ENCODE measurements at places on chromosomes 13 and 19.

DNA sequence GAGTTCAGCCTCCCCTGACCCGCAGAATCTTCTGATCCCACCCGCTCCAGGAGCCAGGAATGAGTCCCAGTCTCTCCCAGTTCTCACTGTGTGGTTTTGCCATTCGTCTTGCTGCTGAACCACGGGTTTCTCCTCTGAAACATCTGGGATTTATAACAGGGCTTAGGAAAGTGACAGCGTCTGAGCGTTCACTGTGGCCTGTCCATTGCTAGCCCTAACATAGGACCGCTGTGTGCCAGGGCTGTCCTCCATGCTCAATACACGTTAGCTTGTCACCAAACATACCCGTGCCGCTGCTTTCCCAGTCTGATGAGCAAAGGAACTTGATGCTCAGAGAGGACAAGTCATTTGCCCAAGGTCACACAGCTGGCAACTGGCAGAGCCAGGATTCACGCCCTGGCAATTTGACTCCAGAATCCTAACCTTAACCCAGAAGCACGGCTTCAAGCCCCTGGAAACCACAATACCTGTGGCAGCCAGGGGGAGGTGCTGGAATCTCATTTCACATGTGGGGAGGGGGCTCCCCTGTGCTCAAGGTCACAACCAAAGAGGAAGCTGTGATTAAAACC, 1.1 kb upstream of the APOE start:
- no peak for DNase-seq

GRCh38 chr13:97243915-97244781, 22.0 kb downstream of the MBNL2 start:
- no peak for DNase-seq

GRCh38 chr13:91158017-91158395, 189.5 kb upstream of the MIR17HG start:
- no peak for DNase-seq

DNA sequence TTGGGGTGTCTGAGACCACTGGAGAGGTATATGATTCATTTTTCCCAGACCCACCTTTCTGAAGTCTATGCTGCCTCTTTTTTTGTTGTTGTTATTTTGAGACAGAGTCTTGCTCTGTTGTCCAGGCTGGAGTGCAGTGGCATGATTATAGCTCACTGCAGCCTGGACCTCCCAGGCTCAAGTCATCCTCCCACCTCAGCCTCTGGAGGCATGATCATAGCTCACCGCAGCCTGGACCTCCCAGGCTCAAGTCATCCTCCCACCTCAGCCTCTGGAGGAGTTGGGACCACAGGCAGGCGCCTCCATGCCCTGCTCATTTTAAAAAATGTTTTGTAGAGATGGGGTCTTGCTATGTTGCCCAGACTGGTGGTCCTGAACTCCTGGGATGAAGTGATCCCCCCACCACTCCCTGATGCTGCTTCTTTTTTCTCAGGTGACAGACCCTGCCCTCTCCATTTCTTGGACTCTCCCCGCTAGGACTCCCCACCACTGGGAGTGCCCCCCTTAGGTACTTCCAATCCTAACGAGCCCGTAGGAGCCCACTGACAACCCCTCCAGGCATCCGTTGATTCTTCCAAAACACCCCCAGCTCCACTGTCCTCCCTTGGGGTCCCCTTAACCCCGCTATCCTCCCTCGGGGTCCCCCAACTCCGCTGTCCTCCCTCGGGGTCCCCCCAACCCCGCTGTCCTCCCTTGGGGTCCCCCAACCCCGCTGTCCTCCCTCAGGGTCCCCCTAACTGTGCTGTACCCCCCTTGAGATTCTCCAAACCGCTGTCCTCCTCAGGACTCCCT, 45.4 kb downstream of the ARHGEF18 start:
- DNase-seq, result no peak

DNA sequence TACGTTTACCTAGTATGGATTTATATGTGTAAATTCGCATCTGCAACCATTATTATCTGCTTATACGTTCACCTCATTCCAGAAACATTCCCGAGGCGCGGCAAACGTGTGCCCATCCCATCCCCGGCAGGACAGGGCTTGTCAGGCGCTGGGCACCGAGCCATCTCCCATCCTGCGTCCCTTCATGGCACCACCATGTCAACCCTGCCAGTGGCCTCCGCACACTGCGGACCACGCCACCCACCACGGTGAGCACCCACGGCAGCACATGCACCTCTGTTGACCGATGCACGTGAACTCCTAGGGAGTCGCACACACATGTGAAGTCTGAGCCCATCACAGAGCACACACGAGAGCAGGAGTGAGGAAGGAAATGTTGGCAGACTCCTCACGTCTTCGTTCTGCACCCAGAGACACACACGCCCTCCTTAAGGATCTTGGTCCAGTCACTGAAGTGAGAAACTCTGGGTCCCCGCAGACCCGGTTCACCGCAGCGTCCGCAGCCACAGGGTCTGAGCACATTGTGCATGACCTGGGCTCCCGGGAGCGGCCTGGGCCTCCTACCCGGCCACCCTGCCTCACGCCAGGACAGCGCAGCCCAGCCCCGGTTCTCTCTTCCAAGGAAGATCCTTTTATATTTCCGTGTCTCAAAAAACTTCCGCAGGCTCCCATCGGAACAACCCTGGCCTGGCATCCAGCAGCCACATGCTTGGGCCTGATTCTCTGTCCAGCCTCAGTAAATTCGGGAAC, 68.4 kb upstream of the C13orf46 start:
- no peak for DNase-seq

DNA sequence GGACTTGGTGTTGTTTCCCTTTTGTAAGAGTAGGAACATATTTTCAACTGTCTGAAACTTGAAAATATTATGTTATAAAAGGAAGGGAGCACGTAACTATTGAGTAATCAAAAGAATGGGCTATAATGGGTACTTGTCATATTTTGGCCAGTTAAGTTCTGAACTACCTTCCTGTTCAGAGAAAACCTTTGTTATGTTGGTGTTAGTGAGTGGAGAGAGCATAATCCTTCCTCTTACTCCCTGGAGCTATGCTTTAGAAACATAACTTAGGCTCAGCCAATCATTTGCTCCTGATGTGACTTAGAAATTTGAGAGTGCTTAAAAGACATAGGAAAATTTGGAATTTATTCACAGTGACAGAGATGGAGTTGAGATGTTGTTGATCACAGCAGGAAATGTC, 482.5 kb upstream of the SPRY2 start:
- no peak for DNase-seq

GRCh38 chr13:18993884-18994660, 187.6 kb downstream of the TUBA3C start:
- DNase-seq, result no peak

GRCh38 chr19:12543855-12544254, 7.4 kb downstream of the ZNF564 start:
- DNase-seq, result no peak

GRCh38 chr13:44068737-44069136, 189.0 kb downstream of the LACC1 start:
- DNase-seq, result no peak

DNA sequence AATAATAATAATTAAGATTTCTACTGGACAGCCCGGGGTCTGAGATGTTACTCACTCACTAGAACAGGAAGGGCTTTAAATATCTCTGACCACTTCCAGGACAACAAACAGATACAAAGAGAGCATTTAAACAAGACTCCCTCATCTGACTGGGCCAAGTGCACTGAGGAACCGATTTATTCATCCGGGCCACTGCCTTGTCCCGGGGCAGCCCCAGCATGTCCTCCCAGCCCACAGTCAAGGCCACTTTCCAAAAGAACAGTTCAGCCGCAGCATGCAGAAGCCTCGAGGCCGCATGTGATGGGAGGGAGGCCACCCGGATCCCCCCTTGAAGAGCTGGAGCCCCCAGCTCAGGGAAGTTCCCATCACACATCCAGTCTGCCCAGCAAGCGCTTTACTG, 30.5 kb downstream of the MLLT1 start:
- DNase-seq, result no peak

- no peak for DNase-seq
Observed at GRCh38 chr13:80718970-80719369, 378.0 kb upstream of the SPRY2 start.

DNA sequence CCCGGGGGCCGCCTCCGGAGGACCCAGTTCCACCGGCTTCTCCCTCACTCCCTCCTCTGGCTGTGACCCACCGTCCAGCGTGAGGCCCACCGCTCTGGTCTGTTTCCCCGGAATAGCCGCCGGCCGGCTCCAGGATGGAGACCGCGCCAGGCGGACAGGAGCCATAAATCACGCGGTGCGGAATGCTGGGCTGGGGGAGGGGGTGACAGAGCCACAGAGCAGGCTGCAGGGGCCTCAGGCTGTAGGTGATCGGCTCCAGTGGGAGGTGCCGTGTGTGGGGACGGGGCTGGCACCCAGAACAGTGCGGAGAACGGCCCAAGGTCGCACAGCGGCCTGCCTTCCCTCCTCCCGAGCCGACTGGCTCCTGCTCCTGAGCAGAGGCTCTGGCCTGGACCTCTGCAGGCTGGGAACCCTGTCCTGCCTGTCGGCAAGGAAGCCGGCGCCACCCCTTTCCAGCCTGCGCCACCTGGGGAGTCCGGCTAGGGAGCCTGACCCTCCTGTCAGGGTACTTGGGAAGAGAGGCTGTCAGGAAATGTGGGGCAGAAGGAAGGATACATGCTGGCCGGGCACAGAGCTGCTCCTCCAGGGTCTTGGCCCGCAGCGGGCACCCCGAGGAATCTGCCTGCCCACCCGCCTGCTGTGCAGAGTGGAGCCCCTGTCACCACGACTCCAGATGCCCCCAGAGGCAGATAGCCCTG, 8.3 kb downstream of the PIAS4 start:
- no peak for DNase-seq

GRCh38 chr13:100235311-100235901, 146.5 kb downstream of the PCCA start:
- no peak for DNase-seq

GRCh38 chr13:31805841-31806240, 66.5 kb downstream of the RXFP2 start:
- no peak for DNase-seq

- DNase-seq, result peak; percentile 73
Observed at GRCh38 chr19:58346961-58347929, 6.0 kb downstream of the A1BG start.

DNA sequence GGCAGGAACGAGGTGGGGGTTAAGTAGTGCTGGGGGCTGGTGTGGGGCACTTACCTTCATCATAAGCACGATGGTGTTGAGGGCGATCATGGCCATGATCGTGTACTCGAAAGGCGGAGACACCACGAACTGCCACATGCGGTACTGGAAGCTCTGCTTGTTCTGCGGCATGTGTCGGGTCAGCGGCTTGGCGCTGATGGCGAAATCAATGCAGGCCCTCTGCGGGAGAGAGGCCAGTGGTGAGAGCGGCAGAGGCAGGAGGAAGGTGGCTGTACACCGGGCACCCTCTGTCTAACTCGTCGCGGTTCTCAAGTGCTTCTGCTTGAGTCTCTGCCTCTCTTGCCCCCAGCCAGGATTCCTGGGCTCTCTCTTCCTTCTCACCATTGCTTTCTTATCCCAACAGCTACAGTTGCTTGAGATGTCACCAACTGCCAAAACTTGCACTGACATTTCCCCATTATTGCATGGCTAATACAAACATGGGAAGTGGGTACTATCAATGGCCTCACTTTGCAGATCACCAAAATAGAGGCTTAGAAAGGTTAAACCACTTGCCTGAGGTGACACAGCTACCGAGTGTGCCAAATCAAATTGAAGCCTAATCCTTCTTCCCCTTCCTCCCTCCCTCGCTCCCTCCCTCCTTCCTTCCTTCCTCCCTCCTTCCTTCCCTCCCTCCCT, 105.0 kb downstream of the IER2 start:
- DNase-seq, result no peak

DNA sequence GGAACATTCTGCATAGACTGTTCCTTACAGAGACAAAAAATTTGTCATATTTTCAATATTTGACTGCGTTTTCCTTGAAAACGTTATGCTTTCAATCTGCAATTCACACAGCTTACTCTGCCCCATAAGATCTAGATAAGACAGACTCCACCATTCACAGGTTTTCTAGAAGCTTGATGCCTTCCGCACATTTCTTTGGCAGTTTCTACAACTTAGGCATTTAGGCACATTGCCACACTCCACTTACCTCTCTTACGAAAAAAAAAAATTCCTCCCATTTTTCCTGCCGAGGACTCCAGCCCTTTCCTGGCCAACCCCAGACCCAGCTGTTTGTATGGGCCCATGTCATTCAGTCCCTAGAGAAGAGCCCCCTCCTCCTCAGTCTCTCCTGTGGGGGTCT, 11.2 kb downstream of the ATP12A start:
- no peak for DNase-seq

- DNase-seq, result no peak
Observed at GRCh38 chr13:78085434-78086225, 167.0 kb upstream of the EDNRB start.

GRCh38 chr19:46000491-46001246, 5.4 kb downstream of the CCDC61 start:
- DNase-seq, result peak; percentile 86

DNA sequence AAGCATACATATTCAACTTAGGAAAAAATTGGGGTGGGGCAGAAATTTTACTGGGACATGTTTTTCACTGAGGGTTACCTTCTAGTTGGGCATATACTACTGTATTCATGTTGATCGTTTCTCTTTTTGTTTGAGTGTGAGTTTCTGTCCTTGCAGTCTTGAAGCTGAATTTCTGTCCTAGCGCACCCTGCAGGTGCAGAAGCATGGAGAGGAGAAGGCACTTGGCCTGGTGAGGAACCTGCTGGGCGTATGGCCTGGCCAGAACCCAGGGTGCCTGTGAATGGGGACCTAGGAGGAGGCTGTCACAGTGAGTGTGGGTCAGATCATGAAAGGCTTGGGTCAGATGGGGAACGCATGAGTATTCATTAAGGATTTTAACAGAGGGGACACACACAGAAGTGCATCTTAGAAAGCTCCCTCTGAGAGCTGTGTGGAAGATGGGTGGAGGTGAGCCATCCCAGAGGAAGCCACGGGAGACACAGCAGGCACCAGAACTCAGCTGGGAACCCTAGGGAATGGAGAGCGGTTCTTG, 36.8 kb downstream of the SERP2 start:
- no peak for DNase-seq

DNA sequence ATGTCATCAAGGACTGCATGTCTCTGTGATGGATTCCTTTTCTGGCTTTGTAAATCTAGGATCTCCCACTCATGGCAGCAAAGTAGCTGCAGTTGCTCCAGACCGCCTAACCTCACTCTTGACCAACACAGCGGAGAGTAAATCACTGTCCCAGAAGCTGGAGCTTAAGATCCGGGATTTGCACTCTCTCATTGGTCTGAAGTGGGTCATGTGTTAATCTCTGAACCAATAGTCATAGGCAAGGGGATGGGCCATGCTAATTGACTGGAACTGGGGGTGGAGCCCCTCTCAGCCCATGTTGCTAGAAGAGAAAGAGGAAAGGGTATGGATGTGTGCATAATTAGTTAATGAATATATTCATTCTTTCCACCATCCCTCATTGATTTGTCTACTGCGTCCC, 34.0 kb downstream of the VAV1 start:
- DNase-seq, result no peak

- DNase-seq, result peak; percentile 88
Observed at GRCh38 chr19:51158474-51159129, 16.5 kb downstream of the SIGLEC7 start.

DNA sequence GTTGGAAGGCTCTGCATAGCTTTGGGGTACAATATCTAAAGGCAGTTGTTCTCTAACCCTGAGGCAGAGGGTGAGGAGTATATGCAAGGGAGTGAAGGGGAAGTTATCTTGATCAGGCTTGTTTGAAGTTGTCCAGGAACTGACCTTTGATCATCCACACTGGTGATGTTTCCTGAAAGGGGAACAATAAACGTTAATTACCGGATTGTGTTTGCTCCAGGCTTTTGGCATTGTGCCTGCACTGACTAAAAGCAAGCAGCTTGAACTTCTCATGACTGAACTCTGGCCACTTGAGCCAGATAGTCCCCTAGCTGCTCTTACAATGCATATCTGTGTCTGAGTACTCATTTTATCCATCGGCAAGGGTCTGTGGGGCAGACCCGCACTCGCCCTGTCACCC, 27.0 kb upstream of the ZNF726 start:
- no peak for DNase-seq

- DNase-seq, result peak; percentile 48
Observed at GRCh38 chr19:53511933-53512374, 26.0 kb upstream of the ZNF331 start.
